ENCODE measurements at places on chromosomes 3 and 15.
A peak's percentile ranks its signal among the peaks of the same experiment; 100 is the strongest.

- no peak for DNase-seq
Measured at GRCh38 chr3:38623539-38623938, 25.9 kb downstream of the SCN5A start.

- DNase-seq, result no peak
Measured at GRCh38 chr3:58202917-58203360, 7.8 kb downstream of the DNASE1L3 start.

DNA sequence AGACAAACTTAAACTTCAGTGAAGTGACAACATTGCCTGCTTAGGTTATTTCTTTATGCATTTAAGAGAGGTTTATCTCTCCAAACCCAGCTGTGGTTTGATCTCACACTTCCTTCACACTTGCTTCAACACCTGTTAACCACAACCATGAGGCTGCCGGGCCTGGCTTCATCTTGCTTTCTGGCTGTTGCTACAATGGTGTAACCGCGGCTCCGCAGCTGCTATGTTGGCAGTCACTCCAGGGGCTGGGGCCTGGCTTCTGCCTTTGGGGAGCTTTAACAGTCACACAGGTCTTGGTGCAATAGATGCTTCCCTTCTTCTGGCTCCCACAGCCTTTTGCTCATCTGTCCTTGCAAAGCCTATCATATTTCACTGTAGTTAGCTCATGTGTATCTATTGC is 72.9 kb upstream of the MNS1 start:
- DNase-seq, result no peak

- no peak for DNase-seq
Measured at GRCh38 chr3:143885780-143886427, 37.6 kb upstream of the SLC9A9 start.

DNA sequence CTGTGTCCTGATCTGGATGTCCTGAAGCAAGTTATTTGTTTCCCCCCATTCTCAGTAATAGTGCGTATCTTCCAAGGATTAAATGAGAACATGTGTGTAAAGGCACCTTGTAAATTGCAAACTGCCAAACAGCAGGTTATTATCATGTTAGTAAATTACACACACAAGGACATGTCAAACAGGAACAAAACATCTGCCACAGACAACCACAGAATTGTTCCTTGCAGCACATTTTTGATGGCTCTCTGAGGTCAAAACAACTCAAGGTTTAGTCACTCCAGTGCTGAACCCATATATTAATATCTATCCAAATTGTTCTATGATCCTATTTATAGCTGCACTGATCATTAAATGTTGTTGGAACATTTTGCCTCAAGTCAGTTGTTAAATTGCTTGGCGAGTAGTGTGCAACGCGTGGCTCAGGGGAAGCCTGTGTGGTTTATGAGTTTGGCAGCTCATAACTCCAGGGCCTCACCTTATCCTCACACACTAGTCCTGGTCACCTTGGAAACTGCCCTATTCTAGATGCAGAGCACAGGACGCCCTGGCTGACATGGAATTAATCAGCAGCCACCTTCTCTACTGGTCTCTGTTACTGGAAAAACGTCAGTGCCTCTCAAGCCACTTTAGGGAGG is 46.3 kb upstream of the CDV3 start:
- DNase-seq, result peak; percentile 28

DNA sequence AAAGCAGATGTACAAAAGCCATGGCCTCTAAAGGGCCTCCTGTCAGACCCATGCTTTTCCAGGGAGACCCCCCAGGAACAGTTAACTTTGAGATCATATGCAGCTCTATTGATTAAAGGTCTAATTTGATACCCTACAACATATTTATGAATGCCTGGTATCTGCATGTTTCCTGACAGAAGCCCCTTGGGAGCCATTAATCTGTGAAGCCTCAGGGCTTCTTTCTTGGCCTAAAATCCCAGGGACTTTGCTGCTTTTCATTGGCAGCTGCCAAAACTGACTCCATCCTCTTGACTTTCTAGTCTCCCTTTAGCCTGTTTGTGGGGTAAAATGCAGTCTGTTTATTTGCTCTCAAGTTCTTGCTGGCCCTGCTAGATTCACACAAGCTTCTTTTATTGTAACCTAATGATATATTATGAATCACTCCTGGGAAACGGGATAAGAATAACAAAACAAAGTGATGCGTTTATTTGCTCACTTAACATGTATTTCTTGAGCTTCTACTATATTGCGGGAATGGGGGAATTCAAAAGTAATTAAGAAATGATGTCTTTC is 257.0 kb downstream of the LSAMP start:
- no peak for DNase-seq

DNA sequence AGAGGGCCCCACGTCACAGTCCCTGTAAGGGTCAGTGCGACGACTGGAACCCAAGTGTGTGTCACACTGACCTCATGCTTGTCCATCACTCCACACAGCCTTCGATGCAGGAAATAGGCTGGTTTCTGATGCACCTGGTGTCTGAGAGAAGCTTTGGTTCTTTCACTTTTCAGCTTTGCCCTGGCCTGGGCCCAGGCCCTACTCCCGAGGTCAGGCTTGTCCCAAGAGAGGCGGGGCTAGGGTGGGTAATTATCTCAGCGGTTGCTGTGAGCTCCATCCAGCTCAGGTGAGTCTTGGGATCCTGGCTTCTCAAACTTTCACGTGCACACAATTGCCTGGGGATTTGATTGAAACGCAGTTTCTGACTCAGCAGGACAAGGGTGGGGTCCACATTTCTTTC is 19.6 kb upstream of the CHRNB4 start:
- no peak for DNase-seq

DNA sequence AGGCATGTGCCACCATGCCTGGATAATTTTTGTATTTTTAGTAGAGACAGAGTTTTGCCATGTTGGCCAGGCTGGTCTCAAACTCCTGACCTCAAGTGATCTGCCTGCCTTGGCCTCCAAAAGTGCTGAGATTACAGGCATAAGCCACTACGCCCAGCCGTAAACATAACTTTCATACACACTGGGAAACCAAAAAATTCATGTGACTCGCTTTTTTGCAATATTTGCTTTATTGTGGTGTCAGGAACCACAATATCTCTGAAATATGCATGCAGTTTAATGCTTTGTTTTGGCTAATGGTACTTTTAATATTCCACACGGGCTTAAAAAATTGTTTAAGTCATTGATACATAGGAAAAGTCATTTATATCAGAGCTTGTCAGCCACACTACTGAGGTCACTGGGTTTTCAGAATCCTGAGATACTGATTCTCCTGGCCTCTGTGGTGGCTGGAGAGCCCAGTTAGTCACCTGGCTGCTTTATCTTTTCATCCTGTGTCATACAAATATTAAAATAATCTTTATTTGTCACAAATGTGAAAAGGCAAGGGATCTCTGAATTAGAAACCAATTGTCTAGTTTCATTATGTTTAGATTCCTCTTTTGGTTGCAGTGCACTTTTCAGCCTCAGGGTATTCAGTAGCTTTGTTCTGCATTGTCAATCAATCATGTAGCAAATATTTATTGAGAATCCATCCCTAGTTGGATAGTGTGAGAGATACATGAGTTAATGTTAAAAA is 10.0 kb downstream of the TMEM62 start:
- no peak for DNase-seq

GRCh38 chr15:63004211-63004610 is 38.3 kb upstream of the TPM1 start:
- no peak for DNase-seq

- DNase-seq, result no peak
Measured at GRCh38 chr15:51714911-51715310, 22.5 kb downstream of the LYSMD2 start.

GRCh38 chr15:89363133-89363532 is 28.5 kb upstream of the POLG start:
- no peak for DNase-seq

DNA sequence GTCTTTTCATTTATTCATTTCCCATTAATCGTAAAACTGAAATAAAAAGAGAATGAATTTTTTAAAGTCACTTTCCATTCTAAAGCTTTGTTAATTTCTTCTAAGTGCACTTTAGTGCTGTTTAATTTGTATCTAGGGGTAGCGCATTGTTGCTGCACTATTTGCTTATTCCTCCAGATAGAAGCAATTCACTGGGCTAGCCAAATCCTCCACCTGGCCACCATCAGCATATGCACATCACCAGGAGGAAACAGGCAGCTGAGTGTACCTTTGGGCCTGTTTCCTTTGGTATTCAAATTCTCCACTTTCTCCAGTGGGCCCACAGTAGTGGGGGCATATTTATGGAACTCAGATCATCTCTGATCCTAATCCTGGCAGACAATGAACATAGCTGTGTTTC is 29.8 kb upstream of the CPB1 start:
- no peak for DNase-seq

DNA sequence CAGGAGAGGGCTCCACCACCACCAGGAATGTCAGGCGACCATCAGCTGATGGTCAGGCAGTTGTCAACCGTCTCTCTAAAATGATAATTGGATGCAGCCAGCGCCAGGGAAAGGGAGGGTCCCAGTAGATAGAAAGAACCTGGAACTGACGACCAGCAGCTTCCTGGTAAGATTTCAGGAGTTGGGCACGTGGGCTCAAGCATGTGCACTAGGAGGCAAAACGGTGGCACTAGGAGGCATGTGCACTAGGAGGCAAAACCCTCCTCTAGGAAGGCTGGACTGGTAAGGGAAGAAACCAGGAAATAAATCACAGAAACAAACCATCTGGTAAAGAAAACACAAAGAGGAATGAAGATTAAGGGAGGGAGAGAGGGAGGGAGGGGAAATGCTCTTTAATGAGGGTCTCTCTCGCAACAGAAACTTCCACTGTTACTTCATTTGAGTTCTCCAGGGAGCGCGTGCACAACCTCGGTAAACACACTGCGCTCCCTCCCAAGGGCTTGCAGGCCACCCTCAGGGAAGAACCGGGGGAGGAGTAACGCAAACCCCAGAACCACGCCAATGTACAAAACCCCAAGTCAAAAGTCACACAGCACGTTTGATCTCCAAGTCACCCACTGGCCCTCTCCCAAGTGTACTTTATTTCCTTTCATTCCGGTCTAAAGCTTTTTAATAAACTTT is 116.7 kb downstream of the XXYLT1 start:
- no peak for DNase-seq
